ENCODE measurements at places on chromosomes 6 and 20.

DNA sequence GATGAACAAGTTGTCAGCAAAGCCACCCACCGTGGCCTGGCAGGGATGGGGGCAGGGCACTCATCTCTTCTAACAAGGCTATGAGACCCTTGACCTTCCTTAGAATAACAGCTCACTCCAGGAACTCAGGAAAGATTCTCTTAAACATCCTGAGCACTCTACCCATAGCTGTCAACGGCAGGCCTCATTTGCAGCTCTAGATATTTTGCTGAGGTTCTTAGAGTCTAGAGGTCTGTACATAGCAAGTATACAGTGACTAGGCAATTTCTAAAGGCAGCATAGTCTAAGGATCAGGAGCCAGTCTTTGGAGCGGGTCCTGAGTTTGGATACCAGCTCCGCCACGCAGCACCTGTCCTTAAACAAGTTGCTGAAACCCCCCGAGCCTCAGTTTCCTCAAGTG, 11.7 kb downstream of the TRERF1 start:
- no peak for DNase-seq

DNA sequence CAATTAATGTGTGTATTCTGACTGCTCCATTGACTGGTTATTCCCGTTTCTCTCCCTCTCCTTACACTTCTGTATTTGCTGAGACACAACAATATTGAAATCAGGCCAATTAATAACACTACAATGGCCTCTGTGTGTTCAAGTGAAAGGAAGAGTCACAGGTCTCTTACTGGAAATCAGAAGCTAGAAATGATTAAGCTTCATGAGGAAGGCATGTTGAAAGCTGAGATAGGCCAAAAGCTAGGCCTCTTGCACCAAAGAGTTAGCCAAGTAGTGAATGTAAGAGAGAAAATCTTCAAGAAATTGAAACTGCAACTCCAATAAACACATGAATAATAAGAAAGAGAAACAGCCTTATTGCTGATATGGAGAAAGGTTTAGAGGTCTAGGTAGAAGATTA, 489.5 kb upstream of the CITED2 start:
- no peak for DNase-seq

GRCh38 chr20:23018432-23018831, 16.7 kb upstream of the SSTR4 start:
- DNase-seq: no peak

DNA sequence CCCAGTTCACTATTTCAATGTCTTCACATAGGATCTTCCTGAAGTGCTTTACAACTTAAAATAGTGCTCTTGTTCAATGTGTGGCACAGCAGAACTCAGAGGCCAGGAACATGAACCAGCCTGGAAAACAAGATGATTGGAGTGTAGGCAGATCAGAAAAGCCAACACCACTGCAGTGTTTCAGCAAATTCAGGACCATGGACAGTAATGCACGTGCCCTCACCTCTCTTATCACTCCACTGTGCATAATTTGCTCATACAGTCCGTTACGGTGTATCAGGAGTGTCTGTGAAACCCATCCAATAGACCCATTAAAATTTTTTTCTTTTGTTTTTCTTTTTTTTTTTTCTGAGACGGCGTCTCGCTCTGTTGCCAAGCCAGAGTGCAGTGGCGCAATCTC, 27.6 kb upstream of the HACE1 start:
- DNase-seq: no peak

GRCh38 chr6:30073489-30074235, 1.9 kb downstream of the RNF39 start:
- DNase-seq: no peak

GRCh38 chr20:12072954-12073264, 155.2 kb downstream of the BTBD3 start:
- DNase-seq: no peak

GRCh38 chr6:33702345-33702977, 9.0 kb downstream of the UQCC2 start:
- no peak for DNase-seq

DNA sequence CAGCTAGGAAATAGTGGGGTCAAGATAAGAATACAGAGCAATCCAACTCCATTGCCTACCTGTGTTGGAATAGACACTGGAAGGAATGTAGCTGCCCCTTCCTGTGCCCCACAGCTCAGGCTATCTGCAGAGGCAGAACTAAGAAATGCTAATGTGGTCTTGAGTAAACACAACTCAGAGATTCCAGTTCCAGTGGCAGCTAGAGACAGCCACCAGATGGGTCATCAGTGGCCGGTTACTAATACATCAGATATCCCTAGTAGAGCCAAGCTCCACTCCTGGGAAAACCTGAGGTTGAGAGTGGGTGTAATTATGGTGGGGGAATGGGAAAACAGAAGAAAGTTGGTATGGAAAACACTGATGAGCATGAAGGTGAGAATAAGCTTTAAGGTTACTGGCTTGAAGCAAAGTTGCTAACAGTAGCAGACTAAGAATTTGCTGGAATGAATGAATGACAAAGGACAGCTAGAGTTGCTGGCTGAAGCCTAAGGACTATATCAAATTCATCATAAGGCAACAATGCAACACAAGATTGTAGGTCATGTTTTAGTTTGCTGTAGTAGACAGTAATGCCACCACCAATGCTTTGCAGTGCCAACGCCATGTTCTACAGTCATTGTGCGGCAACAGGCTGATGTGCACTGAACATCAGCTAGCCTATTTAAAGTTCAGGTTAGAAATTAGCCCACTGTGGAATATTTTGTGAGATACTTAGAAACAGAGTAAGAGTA, 28.3 kb upstream of the FAM83C start:
- DNase-seq: no peak

DNA sequence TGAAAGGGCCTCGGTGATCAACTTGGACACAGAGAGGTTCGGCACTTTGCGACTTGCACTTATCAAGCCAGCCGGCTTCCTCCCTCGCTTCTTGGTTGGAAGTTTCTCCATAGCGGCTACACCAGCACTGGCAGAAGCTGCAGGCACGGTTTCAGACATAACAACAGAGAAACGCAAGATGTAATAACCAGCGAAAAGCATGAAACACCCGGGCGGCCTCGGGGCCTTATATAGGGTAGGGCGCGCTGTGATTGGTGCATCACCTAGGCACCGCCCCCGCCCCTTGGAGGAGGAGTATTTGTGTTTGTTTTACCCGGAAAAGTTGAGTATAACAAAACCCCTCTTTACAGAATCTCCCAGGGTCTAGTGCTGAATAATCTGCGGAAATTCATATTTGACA, 20.7 kb downstream of the HFE start:
- DNase-seq: no peak

DNA sequence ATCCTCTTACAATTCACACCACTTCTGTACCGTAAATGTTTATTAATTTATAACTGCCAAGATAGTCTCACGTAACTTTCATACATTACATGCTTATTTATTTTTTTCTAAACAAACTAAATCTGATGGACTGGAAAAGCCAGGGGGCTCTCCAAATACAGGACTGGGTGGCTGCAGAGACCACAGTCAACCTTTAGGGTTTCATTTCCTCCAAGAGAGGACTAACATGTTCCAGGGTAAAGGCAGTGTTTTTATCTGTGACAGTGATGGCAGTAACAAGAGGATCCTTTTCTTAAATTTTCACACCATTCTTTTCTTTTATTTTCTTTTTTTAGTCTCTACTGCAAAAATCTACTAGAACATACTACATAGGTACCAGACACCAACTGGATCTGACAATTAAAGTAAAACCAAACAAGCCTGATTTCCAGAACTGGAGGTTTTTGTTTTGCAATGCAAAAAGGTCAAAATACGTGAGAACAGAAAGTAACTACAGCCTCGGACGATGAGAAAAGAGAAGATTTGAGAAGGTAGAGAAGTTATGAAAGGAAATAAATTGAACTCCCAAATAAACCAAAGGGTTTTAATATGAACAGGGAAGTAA, 1.2 kb downstream of the LMBRD1 start:
- no peak for DNase-seq

GRCh38 chr20:40925829-40926510, 102.7 kb upstream of the TOP1 start:
- no peak for DNase-seq

DNA sequence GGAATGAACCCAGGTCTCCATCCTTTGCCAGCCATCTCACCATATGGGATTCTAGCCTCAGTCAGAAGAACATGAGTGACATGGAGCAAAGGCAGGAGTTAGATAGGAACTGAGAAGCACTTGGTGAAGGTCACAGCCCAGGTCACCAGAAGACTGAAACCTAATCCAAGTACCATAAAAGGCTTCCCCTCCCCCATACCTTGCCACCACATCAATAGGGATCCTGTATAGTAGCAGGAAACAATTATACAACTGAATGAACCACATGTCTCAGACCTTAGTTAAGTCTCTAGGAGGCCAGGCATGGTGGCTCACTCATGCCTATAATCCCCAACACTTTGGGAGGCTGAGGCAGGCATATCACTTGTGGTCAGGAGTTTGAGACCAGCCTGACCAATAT, 49.6 kb downstream of the KIZ start:
- no peak for DNase-seq

DNA sequence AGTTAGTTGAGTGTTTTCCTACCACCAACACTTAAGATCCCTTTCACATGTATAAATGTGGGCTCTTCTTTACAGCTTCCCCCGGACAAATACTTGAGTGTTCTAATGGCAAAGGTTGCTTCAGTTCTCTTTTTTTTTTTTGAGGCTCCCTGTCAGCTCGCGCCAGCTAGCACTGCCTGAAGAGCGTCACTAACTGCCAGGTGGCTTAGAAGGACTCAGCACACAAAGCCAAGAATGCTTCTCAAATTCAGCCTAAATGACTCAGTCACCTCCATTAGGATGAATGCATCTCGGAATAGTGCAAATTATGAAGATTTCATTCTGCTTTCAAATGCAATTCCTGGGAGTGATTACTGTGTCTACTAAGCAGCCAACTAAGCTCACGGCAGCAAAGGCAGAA, 150.7 kb upstream of the BTBD3 start:
- no peak for DNase-seq

All from NCI-H524 treated with DMSO at 0.1 percent for 48 hours (cell line).